ENCODE measurements at places on chromosomes 3 and 15.

DNA sequence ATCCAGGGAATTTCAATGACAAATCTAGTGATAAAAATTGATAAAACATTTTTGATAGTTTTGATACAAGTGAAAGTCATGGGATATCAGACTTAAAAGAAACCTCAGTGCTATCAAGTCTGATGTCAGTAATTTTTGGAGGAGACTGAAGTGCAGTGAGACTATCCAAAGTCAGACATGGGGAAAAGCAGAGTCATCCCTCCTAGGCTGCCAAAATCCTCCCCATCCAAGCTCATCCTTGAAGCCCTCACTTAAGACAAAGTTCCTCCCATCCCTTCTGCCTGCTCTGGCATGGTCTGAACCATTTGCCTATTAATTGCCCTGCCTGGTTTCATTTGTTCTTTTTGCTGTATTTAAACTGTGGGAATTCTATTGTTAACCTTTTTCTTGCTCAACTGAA, 456.9 kb upstream of the UBE2E2 start:
- no peak for DNase-seq

- no peak for DNase-seq
Observed at GRCh38 chr15:70593795-70594194, 169.6 kb downstream of the UACA start.

DNA sequence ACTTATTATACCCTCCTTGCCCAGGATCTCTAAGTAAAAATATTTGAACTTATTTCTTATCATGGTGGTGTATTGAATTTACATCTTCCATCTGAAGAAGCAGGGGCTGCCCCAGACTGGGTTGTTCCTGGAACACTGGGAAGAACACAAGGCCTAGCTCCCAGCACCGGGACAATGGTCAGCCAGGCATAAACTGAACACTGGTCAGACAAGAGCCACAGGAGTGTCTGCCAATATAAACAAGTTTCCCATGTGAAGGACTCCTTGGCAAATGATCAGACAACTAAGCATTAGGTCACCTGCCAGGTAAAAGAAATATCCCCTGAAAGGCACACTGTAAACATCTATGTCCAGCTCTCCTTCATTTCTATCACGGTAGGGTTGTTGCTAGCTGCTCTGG, 172.4 kb downstream of the ATP8B4 start:
- DNase-seq = no peak

GRCh38 chr3:197417911-197418618, 119.7 kb upstream of the DLG1 start:
- DNase-seq = no peak

- DNase-seq = no peak
Observed at GRCh38 chr3:83946554-83946953, 1012.2 kb upstream of the CADM2 start.

DNA sequence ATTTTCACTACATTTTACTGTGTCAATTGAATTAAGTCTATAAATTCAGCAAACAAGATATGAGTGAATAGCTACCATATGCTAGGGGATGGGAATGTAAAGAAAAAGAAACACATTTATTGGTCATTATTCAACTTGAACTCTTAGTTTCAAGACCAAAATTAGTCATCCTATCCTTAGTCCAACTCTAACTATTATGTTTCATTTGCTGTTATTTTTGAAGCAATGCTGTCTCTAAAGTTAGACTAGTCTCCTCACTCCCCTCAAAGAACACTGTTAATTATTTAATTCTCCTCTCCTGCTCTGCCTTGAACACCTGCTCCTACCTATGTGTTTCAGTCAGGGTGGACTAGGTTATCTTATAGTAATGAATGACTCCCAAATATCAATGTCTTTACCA, 920.9 kb downstream of the TUSC7 start:
- no peak for DNase-seq

- no peak for DNase-seq
Observed at GRCh38 chr3:123298903-123299302, 97.2 kb downstream of the SEC22A start.

- DNase-seq = no peak
Observed at GRCh38 chr3:197494366-197495058, 61.3 kb downstream of the BDH1 start.

DNA sequence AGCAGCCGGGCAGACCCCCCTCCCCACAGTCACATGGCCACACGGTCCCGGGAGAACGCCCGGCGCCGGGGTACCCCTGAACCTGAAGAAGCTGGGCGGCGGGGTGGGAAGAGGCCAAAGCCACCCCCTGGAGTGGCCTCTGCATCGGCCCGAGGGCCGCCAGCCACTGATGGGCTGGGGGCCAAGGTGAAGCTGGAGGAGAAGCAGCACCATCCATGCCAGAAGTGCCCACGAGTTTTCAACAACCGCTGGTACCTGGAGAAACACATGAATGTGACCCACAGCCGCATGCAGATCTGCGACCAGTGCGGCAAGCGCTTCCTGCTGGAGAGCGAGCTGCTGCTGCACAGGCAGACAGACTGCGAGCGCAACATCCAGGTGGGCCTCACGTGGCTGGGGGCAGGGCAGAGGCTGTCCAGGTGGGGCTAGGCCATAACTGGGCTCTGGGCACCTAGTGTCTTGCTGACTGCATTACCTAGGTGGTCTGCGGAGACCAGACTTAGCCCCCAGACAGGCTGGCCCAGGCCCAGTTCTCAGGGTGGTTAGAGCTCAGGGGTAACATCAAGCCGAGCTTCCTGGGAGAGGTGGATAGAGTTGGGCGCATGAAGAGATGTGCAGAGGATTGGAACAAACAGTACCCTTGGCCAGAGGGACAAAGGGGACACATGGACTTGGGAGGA, 6.1 kb downstream of the ZBTB47 start:
- DNase-seq = no peak

- DNase-seq = no peak
Observed at GRCh38 chr3:194879991-194880939, 194.6 kb downstream of the FAM43A start.

GRCh38 chr15:46365572-46365971, 730.7 kb downstream of the SQOR start:
- no peak for DNase-seq

GRCh38 chr3:169562988-169563774, 100.3 kb downstream of the MECOM start:
- DNase-seq = no peak

DNA sequence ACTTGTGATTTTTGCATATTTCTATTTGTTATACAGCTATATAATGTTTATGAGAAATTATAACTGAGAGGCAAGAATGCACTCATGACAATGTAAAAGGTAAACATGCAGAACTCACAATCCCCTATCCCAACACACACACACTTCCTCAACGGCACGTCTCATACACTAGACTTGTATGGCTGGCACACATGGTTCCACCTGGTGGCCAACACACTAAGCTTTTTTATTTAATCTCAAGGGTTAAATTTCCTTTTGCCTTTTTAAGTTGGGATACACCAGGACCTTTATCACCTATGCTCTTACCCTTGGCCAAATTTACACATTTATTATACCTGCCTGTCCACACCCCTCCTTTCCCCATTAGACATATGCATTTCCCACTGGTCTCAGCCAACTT, 88.6 kb upstream of the PSMD6 start:
- DNase-seq = no peak

DNA sequence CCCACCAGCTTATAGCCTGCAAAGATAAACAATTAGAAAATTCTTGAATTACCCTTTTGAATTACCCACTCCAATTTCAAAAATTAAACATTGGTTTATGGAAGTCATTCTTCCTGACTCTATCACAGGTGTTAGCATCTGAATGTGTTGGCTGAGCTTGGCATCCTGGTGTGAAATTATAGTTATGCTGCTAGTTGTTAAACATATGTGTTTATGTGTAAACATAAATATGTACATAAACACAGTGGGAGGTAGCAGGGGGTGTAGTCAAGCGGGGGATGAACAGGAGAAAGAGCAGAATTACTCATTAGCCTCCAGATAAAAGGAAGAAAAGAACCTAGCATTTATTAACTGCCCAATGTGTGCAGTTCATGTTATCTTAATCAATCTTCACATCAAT, 530.2 kb downstream of the MCTP2 start:
- DNase-seq = no peak

DNA sequence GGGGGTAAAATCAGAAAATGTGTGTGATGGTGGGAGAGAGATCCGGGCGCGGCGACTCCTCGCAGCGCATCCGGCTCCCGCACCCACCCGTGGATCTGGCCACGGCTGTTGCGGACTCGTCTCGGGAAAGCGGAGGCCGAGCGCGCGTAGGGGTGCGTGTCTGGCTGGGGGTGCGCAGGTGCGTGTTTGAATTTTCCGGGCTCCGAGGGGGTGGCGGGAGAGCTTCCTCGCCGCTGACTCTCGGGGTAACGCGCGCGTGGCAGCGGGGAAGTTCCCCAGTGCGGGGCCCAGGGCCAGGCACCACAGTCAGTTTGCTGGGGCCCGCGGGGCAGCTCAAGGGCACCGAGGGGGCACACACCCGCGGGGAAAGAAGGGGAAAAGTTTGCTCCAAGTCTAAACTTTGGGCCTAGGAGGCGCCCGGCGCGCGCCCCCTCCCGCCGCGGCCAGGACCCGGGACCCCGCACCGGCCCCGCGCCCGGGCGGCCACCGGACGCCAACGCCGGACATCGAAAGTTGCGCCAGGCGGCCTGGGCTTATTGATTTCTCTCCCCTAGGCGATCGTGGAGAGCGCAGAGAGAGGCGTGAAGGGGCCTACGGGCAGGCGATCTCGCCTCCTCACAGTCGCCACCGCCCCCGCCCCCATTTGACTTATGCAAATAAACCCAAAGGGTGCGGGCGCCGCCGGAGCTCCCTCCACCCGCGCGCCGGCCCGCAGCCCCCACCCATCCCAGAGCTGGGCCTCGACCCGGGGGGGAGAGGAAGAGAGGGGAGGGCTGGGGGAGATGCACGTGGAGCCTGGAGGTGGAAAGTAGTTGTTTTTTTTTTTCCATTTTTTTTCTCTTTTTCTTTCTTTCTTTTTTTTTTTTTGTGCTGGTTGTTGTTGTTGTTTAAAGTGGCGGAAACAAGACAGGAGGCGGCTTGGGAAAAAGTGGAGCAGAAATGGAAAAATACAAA, 639 bp downstream of the FOXP1 start:
- DNase-seq = peak; percentile 66

- DNase-seq = peak; percentile 87
Observed at GRCh38 chr15:77630956-77631744, 1.6 kb downstream of the LINGO1 start.

DNA sequence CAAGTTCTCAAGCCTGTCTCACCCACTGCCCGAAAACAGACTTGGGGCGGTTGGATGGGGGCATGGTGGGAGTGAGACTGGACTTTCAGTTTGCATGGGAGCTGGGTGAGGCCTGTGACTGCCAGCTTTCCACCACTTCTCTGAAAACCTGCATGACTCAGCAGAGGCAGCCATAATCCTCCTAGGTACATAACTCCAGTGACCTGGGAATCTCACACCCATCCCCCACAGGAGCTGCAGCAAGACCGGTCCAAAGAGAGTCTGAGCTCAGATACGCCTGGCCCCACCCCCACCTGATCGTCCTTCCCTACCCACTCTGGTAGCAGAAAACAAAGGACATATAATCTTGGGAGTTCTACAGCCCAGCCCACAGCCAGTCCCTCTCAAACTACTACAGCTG, 107.2 kb downstream of the NSMCE3 start:
- no peak for DNase-seq

GRCh38 chr3:129684270-129684669, 77.8 kb upstream of the PLXND1 start:
- no peak for DNase-seq

DNA sequence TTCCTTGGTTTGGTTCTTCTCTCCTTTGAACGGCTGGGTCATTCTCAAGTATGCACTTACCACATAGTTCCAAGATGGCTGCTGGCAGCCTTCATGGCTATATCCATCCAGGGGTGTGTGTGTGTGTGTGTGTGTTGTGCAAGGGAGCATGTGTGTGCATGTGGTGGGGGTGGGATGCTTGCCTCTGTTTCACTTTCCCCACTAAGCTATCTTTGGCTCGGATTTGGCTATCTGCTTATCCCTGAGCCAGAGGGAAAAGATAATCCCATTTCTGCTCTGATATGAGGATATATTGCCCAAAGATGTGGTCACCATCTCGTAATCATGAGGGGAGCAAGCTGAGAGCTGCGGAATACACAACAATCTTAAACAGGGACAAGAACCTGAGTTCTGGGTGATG, 26.2 kb downstream of the ANAPC13 start:
- DNase-seq = no peak

- no peak for DNase-seq
Observed at GRCh38 chr15:53611145-53611920, 148.1 kb downstream of the WDR72 start.

- no peak for DNase-seq
Observed at GRCh38 chr3:79543218-79543982, 224.4 kb downstream of the ROBO1 start.

DNA sequence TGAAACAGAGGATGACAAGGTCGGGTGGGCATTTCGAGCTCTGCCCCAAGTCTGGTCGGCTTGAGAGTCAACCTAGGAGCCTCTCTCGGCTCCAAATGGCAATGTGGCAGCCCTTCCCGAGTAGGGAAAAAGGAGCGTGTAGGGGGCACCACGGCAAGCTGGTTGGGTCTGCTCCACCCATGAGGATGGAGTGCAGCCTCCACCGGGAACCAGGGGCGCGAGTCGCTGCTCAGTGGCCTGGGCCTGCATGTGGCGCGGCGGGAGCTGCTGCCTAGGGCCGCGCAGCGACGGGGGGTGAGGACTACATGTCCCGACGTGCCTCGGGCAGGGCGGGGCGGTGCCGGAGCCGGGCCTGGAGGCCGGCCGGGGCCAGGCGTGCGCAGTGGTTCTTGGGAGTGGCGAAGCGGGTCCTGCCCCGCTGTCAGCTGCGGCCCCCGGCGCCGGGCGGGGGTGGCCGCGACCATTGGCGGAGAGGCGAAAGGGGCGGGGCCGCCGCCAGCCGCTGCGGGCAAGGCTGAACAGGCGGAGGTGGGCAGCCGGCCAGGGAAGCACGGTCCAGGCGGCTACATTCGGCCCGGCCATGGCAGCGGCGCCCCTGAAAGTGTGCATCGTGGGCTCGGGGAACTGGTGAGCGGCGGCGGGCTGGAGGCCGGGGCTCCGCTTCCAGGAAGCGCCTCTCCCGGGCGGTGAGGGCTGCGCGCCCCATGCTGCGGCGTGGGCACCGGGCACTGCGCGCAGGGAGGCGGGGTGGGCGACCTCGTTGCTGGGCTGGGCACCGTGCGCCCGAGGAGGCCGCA, at the start of gene GPD1L:
Gene GPD1L (plus strand): TSS at position 489 of the 797 bp plus-strand sequence. CDS start 92 bp downstream, at position 581.
- peak; percentile 95 for DNase-seq

DNA sequence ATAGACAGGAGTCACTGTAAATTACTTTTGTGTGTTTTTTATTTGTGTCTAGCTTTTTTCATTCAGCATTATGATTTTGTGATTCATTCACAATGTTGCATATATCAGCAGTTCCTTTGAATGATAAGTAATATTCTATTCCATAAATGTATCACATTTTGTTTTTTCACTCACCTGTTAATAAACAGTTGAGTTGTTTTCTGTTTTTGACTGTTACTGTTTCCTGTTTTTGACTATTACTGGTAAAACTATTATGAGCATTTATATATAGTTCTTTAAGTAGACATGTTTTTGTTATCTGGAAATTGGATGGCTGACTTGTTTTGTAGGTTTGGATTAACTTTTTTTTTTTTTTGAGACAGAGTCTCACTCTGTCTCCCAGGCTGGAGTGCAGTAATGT, 138.4 kb downstream of the RSRC1 start:
- no peak for DNase-seq

DNA sequence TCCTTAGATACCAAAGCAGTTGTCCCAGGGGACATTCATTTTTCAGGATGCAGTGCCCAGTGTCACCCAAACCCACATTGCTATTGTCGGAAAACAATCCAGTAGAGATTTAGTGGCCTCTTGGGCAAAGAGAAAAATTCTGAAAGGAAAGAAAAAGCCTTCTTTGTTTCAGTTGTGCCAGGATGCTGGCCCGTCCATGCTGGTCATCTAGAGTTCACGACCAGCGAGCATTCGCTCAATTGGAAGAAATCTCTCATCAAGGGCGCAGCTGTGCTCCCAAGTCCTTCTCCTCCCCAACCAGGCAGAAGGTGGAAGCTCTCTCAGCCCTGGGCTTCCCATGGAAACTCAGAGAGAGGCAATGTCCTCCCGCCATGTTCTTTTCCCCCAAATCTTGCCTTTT, 123.7 kb downstream of the MTHFS start:
- no peak for DNase-seq

Data from amygdala (tissue), 56 donors.